Activated T-cell treated with anti-CD3 and anti-CD28 coated beads, Interleukin-2, amount 50 U/mL, for 72 hours (primary cell): ENCODE measurements at places on chromosomes 4 and X. TPM values are rescaled to one million over a fixed set of nuclear protein-coding genes. Genes with fewer than 3 reads are reported as not detected.

The STS gene
- 1.0 TPM for total RNA-seq

GRCh38 chr4:74671080-74671698 is 123.1 kb downstream of the BTC start:
- H3K4me1 ChIP-seq: no peaks in the 10 kb centered on the region
- H3K27ac ChIP-seq: no peak overlapping the region
- peaks cover 7% of the 10 kb centered on the region for H3K27me3 ChIP-seq

GRCh38 chr4:15376594-15376993 is 51.2 kb upstream of the C1QTNF7 start:
- H3K27ac ChIP-seq: no peak overlapping the region
- no peaks in the 10 kb centered on the region for H3K36me3 ChIP-seq
- no peak for DNase-seq
- peaks cover 33% of the 10 kb centered on the region for H3K4me1 ChIP-seq
- peaks cover 3% of the 10 kb centered on the region for H3K27me3 ChIP-seq

DNA sequence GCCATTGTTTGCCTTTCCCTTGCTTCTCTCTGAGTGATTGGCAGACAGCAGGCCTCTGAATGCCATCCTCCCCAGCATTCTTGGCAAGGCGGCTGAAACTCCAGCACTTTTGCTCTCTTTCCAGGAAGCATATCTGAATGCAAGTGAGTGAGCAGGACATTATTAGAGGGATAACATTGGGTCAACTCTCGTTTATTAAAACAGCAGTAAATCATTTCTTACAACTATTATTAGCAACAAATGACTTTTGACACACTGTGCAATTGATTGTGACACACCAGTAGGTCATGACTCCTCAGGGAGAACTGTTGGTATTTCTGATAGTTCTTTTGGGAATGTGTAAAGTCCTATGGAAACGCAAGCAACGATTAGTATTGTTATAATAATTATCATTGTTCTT is 103.8 kb downstream of the EFNB1 start:
- H3K4me1 ChIP-seq: no peaks in the 10 kb centered on the region
- H3K27ac ChIP-seq: no peak overlapping the region
- no peaks in the 10 kb centered on the region for H3K36me3 ChIP-seq

DNA sequence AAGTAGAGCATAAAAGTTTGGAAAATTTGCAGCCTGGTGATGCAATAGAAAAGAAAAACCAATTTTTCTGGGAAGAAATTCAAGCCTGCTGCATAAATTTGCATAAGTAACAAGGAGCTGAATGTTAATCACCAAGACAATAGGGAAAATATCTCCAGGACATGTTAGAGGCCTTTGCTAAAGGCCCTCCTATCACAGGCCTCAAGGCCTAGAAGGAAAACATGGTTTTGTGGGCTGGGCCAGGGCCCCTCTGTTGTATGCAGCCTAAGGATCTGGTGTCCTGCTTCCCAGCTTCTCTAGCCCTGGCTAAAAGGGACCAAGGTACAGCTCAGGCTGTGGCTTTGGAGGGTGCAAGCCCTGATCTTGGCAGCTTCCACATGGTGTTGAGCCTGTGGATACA is 6.2 kb upstream of the RTL3 start:
- no peak overlapping the region for H3K4me3 ChIP-seq
- H3K36me3 ChIP-seq: no peaks in the 10 kb centered on the region
- no peaks in the 10 kb centered on the region for H3K4me1 ChIP-seq
- no peak overlapping the region for H3K27ac ChIP-seq
- H3K27me3 ChIP-seq: peaks cover 16% of the 10 kb centered on the region
- DNase-seq: no peak

- H3K27me3 ChIP-seq: no peaks in the 10 kb centered on the region
- H3K27ac ChIP-seq: no peak overlapping the region
- DNase-seq: no peak
- H3K36me3 ChIP-seq: peaks cover 2% of the 10 kb centered on the region
- H3K4me3 ChIP-seq: no peak overlapping the region
Measured at GRCh38 chr4:87035881-87036509, 101.2 kb downstream of the AFF1 start.

- peaks cover 27% of the 10 kb centered on the region for H3K27me3 ChIP-seq
- H3K4me1 ChIP-seq: no peaks in the 10 kb centered on the region
- H3K27ac ChIP-seq: no peak overlapping the region
- DNase-seq: no peak
- H3K36me3 ChIP-seq: no peaks in the 10 kb centered on the region
- no peak overlapping the region for H3K4me3 ChIP-seq
Measured at GRCh38 chrX:63932006-63932405, 147.0 kb upstream of the ARHGEF9 start.

DNA sequence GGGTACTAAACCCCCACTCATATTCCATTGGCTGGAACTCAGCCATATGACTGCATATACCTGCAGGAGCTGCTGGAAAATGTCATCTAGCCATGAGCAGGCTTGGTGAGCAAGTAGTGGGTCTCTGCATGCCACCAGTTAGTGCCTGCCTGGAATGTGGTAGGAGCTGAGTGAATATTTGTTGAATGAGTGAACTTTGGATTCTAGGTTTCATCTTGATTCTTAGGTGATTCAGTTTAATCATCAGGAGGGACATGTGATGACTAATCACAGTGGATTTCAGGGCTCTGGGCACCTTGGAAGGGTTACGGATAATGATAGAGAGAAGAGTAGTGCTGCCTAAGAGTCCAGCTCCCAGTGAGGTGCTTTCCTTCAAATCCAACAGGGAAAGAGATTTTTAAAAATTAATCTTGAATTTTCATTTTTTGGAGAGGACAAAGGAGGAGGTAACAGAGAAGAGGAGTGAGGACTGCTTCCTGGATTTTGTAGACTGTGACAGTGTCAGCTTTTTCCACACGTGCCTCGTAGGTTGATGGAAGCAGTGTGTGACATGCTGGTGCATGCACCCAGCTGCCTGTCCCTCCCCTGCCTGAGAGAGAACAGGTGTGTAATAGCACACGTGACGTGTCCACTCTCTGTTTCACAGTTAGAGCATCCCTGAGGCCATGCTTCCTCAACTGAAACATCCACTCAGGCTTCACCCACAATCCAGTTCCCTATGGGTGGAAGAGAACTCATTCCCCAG is 30.4 kb downstream of the NHS start:
- no peak overlapping the region for H3K27ac ChIP-seq
- no peak for DNase-seq
- peaks cover 27% of the 10 kb centered on the region for H3K27me3 ChIP-seq
- no peaks in the 10 kb centered on the region for H3K4me1 ChIP-seq

DNA sequence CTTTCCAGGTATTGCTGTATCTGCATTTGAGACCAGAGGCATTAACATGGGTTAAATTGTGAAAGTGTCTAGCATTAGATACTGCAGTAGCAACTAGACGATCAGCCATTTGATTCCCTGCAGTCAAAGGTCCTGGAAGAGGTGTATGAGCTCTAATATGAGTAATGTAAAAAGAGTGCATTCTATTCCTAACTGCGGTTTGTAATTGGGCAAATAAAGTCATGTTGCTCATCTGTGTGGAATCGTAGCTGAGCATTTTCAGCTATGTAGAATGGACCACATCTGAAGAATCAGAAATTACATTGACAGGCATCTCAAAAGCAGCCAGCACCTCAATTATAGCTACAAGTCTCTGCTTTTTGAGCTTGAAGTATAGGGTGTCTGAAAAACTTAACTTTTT is 157.6 kb downstream of the ZNF518B start:
- no peak overlapping the region for H3K27ac ChIP-seq
- H3K4me3 ChIP-seq: no peak overlapping the region
- peaks cover 14% of the 10 kb centered on the region for H3K27me3 ChIP-seq

DNA sequence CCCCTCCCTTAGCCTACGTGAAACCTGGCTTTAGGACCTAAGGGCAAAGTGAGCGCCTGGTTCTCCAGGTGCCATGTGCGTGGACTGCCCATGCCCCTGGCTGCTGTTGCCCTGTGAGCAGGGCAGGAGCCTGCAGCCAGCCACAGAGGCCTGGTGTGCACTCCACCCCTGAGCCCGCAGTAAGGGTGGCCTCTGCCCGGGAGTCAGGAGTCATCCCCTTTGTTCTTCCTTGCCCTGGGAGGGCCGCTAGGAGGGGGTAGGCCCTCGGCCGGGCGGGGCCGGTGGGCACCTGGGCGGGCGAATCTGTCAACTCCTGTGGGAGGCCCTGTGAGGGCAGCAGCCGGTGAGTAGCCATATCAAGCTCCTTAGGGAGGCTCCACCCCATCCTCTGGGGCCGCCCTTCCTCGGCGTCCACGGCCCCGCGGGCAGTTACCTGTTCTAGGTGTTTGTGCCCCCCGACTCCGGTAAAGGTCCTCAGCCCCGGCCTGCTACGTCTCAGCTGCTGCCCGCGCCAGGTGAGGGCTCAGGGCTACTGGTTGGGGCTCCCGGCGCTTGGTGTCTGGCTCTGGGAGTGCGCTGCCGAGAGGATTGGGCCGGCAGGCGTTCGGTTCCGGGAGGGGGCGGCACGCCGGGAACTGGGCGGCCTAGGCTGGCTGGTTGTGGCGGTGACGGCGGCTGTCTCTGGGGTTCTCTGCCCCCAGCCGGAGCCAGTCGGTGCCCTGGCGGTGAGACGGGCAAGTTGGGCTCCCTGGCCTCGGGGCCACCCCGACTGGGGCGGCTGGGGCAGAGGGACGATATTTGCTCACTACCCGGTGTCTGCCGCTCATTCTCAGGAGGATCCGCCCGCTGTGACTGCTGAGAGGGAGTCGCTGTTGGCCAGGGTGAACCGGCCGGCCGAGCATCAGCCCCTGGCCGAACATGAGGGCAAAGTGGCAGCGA is 1060.2 kb downstream of the TECRL start:
- DNase-seq: no peak
- H3K27me3 ChIP-seq: no peaks in the 10 kb centered on the region
- no peaks in the 10 kb centered on the region for H3K4me1 ChIP-seq
- peaks cover 2% of the 10 kb centered on the region for H3K36me3 ChIP-seq
- no peak overlapping the region for H3K4me3 ChIP-seq
- H3K27ac ChIP-seq: no peak overlapping the region

DNA sequence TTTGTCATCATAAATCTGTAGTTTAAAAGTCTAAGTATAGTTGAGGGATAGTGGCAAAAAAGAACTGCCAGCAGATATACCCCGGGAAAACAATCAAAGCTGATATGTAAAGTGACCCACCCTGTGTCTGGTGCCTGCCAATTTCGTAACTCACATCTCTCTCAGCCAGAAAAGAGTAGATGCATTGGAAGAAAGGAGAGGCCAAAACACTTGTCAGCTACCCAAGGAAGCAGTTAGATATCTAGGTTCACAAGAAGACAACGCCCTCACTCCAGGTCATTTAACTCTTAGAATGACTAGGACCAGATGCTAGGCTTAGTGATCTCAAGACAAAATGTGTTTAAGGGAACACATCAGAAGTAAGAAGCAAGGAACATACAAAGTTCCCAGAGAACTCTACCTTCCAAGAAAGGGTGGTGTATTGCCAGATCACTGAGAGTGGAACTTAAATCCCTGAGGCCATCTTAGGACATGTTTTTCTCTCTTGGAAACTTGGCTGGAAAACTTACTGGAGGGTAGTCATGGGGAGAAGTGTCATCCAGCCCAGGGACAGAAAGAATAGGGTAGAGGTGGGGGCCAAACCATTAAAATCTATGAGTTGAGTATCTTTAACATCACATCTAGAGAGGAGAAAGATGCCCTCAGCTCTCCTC is 125.9 kb downstream of the SHISA3 start:
- no peak for DNase-seq
- no peak overlapping the region for H3K27ac ChIP-seq
- H3K27me3 ChIP-seq: no peaks in the 10 kb centered on the region
- no peak overlapping the region for H3K4me3 ChIP-seq
- no peaks in the 10 kb centered on the region for H3K4me1 ChIP-seq
- no peaks in the 10 kb centered on the region for H3K36me3 ChIP-seq

- H3K4me3 ChIP-seq: no peak overlapping the region
- peaks cover 18% of the 10 kb centered on the region for H3K27me3 ChIP-seq
- no peak overlapping the region for H3K27ac ChIP-seq
- no peak for DNase-seq
- peaks cover 2% of the 10 kb centered on the region for H3K36me3 ChIP-seq
Measured at GRCh38 chr4:77015390-77015789, 60.4 kb downstream of the CCNI start.

The POLN gene
- 4.6 TPM for total RNA-seq

DNA sequence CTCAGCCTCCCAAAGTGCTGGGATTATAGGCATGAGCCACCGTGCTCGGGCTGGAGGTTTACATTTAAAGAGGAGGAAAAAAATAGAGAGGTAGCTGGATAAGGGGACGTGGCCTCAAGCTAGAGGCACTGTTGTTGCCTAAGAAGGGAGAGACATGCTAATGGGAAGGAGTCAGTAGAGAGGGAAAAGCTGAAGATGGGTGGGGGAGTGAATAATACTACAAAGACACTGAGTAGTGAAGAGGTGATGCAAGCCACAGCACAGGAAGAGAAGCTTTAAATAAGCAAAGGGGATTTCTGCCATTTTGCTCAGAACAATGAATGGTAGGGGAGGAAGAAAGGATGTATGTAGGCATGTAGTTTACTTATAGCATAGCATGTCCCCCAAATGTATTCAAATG is 11.5 kb upstream of the AP1S2 start:
- H3K36me3 ChIP-seq: no peaks in the 10 kb centered on the region
- no peak overlapping the region for H3K4me3 ChIP-seq
- no peaks in the 10 kb centered on the region for H3K4me1 ChIP-seq
- DNase-seq: no peak

GRCh38 chrX:115229337-115230003 is 4.4 kb downstream of the LRCH2 start:
- no peaks in the 10 kb centered on the region for H3K36me3 ChIP-seq
- H3K4me3 ChIP-seq: no peak overlapping the region
- H3K4me1 ChIP-seq: no peaks in the 10 kb centered on the region
- H3K27me3 ChIP-seq: peaks cover 69% of the 10 kb centered on the region

GRCh38 chr4:45323453-45324058 is 597.2 kb upstream of the GNPDA2 start:
- no peaks in the 10 kb centered on the region for H3K4me1 ChIP-seq
- no peaks in the 10 kb centered on the region for H3K27me3 ChIP-seq
- H3K36me3 ChIP-seq: no peaks in the 10 kb centered on the region
- no peak for DNase-seq
- no peak overlapping the region for H3K27ac ChIP-seq
- no peak overlapping the region for H3K4me3 ChIP-seq

DNA sequence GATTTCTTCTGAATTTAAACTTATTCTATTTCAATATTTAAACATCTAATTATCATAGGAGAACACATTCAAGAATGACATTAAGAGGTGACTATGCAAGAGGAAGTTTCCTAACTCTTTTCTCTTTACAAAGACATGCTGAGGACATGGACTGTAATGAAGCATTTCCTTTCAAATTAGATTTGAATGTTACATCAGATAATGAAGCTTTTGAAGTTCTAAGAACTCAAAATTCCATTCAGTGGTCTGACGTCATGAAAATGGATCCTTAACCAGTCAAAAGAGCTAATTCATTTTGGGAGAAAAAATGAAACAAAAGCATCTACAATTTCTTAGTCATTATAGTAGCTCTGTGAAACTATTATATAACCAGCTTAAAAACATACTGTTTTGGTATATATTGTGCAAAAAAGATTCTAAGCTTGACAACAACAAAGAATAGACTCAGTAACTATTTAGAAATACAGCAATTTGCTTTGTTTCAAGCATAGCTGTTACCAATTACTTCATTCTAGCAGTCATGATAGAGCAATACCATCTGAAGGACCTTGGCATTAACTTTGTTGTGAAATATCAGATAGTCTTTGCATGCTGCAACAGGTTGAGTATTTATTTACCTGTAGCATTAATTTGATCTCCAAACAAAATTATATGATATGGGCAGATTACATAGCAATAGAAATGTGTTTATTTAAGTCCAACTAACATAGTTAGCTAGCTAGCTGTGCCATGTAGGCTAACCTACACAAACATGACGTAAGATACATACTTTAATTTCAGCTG is 13.7 kb upstream of the DTHD1 start:
- no peaks in the 10 kb centered on the region for H3K27me3 ChIP-seq
- no peak for DNase-seq
- no peaks in the 10 kb centered on the region for H3K36me3 ChIP-seq
- peaks cover 55% of the 10 kb centered on the region for H3K4me1 ChIP-seq
